Stimulated activated CD4-positive, alpha-beta T cell treated with anti-CD3 and anti-CD28 coated beads, Interleukin-1b, Interleukin-23, amount 100 ng/mL, for 4 hours (primary cell): ENCODE measurements at places on chromosomes 16 and 17.

DNA sequence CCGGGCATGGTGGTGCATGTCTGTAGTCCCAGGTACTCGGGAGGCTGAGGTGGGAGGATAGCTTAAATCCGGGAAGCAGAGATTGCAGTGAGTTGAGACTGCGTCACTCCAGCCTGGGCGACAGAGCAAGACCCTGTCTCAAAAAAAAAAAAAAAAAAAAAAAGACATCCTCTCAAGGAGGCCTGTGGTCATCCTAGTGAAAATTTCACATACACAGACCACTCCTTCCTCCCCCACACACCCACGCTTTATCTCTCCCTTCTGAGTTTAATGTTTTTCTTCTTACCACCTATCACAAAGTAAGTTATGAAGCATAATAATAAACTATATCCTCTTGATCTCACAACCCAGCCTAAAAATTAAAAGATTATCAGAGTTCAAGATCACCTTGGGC lies 1.3 kb upstream of the NOL11 start:
- DNase-seq, result no peak

GRCh38 chr17:51427856-51428255 lies 167.5 kb downstream of the UTP18 start:
- peak; percentile 54 for DNase-seq

DNA sequence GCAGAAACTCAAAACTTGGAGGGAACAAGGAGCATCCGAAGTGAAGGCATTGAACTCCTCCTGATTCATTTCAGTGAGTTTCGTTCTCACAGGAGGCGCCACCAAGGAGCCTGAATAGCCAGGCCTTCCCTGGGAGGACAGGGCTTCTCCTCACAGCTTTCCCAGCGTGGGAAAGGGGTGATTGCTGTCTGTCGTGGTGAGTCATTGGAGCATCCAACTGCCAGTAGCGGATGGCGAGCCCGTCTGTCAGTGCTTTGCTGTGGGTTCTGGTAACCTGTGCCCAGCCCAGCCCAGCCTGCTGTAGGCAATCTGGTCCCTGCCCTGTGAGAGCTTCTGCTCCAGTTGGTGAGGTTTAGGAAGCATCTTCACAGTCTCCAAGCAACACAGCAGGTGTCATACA lies 28.3 kb downstream of the PLCD3 start:
- DNase-seq, result no peak

DNA sequence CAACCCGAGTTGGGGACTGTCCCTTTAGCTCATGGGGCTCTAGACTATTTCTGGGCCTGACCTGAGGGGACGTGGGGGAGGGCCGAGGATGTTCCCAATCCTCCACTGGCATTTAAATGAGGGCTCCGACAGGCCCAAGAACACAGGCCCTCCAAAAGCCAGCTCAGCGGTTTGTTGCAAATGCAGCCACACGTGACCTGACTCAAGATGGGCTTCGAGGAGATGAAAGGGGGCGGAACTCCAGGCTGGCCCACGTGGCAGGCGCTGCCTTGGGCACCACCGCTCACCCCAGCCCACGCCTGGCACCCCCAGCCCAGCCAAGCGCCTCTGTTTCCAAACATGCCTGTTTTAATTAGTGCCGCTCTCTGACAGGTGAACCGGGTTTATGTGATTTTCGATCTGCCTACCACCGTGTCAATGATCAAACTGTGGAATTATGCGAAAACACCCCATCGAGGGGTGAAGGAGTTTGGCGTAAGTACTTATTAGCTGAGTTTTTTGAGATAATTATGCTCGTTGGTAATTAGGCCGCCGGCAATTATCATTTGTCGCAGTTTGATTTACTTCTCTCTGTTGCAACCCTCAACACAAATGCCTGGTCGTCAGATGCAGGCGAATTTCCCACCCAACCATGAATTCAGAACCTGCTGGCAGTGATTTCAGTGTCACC lies 226.7 kb downstream of the KATNIP start:
- no peak for DNase-seq

GRCh38 chr17:8326511-8327302 lies 12.9 kb upstream of the ODF4 start:
- no peak for DNase-seq

GRCh38 chr17:781805-782731 lies at the start of the genes GLOD4 and MRM3:
Gene GLOD4 (minus strand): TSS chr17:782280. CDS start chr17:782255, 25 bp downstream.
Gene MRM3 (plus strand): TSS chr17:782353. CDS start chr17:782379, 26 bp downstream.
- DNase-seq, result peak; percentile 90

DNA sequence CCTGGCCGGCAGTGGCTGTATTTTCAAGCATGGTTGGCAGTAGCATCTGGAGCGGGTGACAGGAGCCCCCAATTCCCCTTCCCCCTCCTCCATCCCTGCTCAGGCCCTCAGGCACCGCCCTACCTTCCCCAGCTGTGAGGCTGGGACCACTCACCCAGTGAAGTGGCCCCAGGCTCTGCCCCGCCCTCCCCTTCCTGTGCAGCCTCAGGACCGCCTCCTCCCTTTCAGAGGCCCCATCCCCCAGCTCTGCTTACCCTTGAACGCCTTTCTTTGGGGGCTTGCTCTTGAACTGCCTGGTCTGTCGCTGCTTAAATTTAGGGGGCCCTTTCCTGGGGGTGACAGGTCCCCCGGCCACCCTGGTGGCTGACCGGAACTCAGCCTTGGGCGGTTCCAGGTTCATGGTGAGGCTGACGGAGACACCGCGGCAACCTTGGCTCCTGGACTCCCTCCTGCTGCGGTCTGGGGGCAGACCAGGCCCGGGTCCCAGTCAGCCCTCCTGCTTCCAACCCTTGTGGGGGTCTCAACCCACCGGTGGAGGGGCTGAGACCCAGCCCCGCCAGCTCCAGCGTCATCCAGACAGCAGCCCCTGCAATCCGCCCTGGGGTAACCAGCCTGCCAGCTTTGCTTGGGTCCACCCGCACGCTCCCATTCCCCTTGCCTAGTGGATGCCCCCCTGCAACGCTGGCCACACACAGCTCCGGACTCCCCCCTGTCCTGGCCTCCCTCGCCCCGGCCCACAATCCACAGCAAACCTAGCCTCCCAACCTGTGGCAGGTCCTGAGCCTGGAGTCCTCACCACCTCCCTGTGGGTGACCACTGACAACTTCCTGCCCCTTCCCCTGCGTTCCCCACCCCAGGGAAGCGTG lies 3.2 kb downstream of the PDE6G start:
- DNase-seq, result no peak

- DNase-seq, result no peak
Observed at GRCh38 chr17:76966486-76967181, 98.4 kb downstream of the MGAT5B start.

DNA sequence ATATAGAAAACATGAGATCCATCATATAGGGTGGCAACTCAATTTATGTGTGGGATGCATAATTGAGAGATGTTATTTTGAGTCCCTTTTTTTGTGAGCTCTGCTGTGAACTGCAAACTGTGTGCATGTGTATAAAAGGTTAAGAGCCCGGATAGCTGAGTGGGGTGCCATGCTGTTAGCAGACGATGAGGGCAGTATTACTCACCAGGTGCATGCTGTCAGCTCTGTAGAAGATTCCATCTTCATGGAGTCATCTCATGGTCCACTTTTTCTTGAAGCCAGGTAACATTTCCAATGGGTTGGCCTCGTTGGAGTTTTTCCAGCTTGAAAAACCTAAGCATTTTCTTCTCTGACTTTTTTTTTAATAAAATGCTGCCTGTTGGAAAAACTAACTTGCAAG lies 43.0 kb upstream of the RHBDL3 start:
- no peak for DNase-seq

- DNase-seq, result no peak
Observed at GRCh38 chr16:9033125-9033830, 58.2 kb upstream of the HAPSTR1 start.

- DNase-seq, result no peak
Observed at GRCh38 chr16:76265434-76266045, 11.7 kb upstream of the CNTNAP4 start.

GRCh38 chr16:22357635-22357971 lies 16.8 kb downstream of the CDR2 start:
- DNase-seq, result no peak

- DNase-seq, result no peak
Observed at GRCh38 chr16:84840687-84841627, 21.2 kb downstream of the CRISPLD2 start.

- DNase-seq, result no peak
Observed at GRCh38 chr17:22304667-22305303, 612.5 kb downstream of the KCNJ18 start.

DNA sequence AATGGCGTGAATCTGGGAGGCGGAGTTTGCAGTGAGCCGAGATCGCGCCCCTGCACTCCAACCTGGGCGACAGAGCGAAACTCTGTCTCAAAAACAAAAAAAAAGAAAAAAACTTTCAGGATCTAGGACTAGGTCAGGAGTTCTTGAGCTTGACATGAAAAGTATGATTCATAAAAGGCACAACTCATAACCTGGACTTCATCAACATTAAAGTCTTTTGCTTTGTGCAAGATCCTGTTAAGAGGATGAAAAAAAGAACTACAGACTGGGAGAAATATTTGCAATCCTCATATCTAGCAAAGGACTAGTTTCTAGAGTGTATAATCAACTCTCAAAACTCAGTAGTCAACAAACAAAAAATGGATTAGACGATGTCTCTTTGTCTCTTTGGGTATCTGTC lies 40.0 kb downstream of the TBC1D16 start:
- DNase-seq, result no peak

DNA sequence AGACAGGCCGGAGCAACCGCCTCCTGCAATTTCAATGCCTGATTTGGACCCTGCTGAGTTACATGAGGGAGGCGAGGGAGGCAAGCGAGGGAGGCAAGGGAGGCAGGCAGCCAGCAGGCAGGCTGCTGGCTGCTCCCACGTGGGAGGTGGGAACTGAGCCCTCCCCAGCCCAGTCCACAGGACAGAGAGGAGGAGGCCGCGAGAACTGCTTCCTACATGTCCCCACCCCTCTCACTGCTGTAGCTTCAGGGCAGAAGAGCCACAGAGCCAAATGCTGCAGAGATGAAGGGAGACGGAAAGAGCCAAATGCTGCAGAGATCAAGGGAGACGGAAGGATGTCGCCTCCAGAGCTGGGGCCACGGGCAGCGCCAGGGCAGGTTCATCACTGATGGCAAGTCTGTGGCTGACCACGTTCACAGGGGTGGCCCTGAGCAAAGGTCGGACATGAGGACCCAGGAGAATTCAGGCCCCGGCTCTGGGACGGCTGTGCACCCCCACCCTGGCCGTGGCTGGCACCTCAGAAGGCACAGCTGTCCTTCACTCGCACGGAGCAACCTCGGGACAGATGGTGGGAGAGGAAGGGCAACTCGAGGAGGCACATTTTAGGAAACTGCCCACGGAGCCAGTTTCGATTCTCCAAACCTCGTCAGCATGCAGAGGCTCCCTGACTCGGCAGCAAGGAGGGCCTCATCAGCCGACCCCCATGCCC lies 21.5 kb downstream of the RPH3AL start:
- no peak for DNase-seq

GRCh38 chr17:61335105-61335844 lies 64.4 kb upstream of the TBX2 start:
- DNase-seq, result no peak

- DNase-seq, result no peak
Observed at GRCh38 chr17:19331543-19332245, 30.8 kb downstream of the B9D1 start.

DNA sequence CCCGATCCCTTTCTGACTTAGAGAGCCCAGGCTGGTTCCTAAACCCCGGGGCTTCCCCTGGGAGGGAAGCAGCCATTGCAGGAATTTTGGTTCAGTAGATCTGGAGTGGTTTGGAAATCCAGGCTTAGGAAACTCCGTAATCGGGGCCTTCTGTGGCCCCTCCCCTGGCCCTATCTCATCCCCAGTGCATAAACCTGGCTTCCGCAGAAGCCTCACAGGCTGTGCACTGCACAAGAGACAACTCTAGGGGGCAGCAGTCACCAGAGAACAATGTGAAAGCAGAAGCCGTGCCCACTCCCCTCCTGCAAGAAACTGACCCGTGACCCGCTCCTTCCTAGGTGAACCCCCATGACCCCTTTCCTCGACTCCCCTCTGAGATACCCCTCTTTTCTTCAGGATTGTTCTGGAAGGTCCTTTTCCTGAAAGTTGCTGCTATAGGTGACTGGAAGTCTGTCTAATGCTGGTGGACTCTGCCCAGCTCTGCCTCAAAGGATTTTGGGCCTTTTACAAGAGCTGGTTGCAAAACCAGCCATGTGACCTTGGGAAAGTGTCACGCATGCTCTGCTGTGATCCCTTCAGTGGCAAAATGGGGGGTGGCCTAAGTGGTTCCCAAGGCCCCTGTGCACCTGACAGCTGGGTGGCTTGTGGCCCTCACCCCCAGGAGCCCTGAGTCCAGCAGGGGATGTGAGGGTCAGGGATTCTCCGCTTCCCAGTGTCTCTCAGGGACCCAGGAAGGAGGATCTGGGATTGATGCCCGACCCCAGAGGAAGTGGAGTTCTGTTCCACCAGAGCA lies 14.4 kb downstream of the GUCY2D start:
- DNase-seq, result peak; percentile 17

GRCh38 chr16:58425756-58426494 lies 33.7 kb downstream of the GINS3 start:
- no peak for DNase-seq

DNA sequence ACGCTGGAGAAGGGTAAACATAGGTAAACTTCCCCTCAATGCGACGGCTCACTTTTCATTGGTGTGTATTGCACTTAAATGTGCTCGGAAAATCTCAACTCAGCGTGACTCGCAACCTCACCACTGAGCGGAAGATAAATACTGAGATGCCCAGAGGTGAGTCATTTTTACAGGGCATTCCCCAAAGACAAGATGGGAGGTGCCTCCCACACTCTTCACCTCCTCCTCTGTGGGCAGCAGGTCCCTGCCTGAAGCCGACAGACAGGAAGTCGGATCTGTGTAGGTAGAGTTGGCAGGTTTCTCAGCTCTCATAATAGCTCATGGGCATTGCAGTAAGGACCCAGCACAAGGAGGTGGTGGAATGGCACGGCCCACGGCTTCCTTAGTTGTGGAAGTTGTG lies 274.6 kb upstream of the HSBP1 start:
- DNase-seq, result no peak

DNA sequence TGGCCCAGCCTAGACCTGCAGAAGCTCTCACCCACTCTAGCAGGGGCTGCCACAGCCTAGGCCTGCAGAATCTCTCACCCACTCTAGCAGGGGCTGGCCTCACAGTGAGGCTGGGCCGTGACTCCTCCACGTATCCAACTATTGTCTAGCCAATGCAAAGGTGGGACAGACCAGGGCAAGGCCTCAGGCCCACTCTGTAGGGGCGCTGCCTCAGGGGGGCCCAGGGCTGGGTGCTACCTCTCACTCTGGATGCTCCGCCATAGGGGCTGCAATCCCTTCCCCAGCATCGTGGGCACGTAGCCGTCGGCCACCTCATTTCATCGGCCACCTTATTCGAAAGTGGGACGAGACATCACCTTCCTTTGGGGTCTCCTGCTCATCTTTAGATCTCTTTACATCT lies 51.7 kb downstream of the RPH3AL start:
- no peak for DNase-seq
